Activated CD4-positive, alpha-beta memory T cell treated with anti-CD3 and anti-CD28 coated beads for 36 hours (primary cell): ENCODE measurements at places on chromosomes 6 and 20. TPM values are rescaled to one million over a fixed set of nuclear protein-coding genes. Genes with fewer than 3 reads are reported as not detected.
A peak's percentile ranks its signal among the peaks of the same experiment; 100 is the strongest.

- H3K36me3 ChIP-seq: peaks cover 18% of the 10 kb centered on the region
- H3K4me3 ChIP-seq: no peak overlapping the region
- no peak for DNase-seq
- H3K27ac ChIP-seq: no peak overlapping the region
- H3K27me3 ChIP-seq: no peaks in the 10 kb centered on the region
- H3K4me1 ChIP-seq: peaks cover 35% of the 10 kb centered on the region
Observed at GRCh38 chr20:20450521-20450920, 82.6 kb downstream of the INSM1 start.

DNA sequence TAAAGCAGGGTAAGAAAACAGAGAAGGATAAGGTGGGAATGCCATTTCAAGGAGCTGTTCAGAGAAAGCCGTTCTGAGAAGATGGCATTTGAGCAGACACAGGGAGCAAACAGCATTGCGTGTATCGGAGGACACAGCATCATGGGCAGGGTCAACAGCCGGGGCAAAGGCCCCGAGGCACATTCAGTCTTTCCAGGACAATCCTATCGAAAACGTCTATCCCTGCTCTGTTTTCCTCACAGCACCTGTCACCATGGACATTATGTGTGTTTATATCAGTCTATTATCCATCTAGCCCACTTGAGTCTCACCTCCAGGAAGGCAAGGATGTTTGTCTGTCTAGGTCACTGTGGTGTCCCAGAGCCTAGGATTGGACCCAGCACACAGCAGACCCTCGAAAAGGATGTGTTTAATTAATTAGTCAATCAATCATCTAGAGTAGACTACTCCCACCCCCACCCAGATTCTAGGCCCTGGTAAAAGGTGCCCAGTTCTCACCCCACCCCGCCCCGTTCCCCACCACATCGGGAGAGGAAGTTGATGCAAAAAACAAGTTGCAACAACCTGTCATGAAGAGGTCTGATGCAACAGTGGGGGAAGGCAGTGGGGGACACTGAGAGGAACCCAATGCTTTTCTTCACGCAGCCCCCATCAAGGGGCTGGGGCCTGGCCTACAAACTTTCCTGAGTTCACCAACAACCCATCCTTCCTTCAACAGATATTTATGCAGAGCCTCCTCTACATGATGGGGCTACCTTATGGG lies 66.6 kb downstream of the PREX1 start:
- H3K27me3 ChIP-seq: no peaks in the 10 kb centered on the region
- peaks cover 86% of the 10 kb centered on the region for H3K4me1 ChIP-seq
- H3K36me3 ChIP-seq: peaks cover 27% of the 10 kb centered on the region
- H3K27ac ChIP-seq: peak overlapping the region; percentile 97

DNA sequence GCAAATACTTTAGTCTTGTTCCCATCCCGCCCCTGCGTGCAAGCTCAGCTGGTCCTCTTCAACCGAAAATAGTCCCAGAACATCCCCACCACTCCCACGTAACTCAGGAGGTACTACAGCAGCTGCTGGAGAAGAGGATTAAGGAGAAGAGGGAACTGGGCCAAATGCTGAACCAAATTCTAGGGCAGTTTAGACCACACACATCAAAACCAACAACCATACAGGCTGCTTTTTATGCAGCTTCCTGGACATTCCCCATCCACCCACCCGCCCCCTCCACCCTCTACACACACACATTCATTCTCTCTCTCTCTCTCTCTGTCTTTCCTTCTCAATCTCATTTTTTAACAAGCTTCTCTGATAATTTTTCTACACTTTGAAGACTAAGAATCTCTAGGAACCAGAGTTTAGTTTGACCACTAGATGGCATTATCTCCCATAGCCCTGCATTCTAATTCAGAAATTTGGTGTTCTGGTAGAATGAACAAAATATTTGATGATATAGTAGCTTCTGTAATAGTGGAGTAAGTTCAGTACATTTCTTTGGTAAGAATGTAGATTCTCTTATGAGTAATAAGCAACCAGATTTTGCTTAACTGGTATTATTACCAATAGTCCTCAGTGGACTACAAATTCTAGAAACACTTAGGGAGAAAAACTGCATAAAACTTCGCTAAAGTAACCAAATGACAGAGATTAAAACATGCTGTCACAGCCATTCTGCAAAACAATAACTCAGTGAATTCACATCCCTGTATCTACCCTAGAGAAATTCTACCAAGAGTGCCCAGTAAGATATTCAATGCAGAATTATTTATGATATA lies 52.1 kb upstream of the BEND6 start:
- H3K27ac ChIP-seq: no peak overlapping the region
- H3K36me3 ChIP-seq: no peaks in the 10 kb centered on the region
- no peaks in the 10 kb centered on the region for H3K4me1 ChIP-seq
- H3K27me3 ChIP-seq: peaks cover 13% of the 10 kb centered on the region

GRCh38 chr6:154395316-154395715 lies 38.7 kb upstream of the IPCEF1 start:
- H3K27ac ChIP-seq: no peak overlapping the region
- DNase-seq: no peak
- H3K36me3 ChIP-seq: no peaks in the 10 kb centered on the region
- peaks cover 15% of the 10 kb centered on the region for H3K27me3 ChIP-seq

GRCh38 chr20:16434062-16434664 lies 139.1 kb downstream of the KIF16B start:
- peaks cover 13% of the 10 kb centered on the region for H3K36me3 ChIP-seq
- no peaks in the 10 kb centered on the region for H3K27me3 ChIP-seq
- H3K27ac ChIP-seq: no peak overlapping the region
- no peak overlapping the region for H3K4me3 ChIP-seq
- no peaks in the 10 kb centered on the region for H3K4me1 ChIP-seq

DNA sequence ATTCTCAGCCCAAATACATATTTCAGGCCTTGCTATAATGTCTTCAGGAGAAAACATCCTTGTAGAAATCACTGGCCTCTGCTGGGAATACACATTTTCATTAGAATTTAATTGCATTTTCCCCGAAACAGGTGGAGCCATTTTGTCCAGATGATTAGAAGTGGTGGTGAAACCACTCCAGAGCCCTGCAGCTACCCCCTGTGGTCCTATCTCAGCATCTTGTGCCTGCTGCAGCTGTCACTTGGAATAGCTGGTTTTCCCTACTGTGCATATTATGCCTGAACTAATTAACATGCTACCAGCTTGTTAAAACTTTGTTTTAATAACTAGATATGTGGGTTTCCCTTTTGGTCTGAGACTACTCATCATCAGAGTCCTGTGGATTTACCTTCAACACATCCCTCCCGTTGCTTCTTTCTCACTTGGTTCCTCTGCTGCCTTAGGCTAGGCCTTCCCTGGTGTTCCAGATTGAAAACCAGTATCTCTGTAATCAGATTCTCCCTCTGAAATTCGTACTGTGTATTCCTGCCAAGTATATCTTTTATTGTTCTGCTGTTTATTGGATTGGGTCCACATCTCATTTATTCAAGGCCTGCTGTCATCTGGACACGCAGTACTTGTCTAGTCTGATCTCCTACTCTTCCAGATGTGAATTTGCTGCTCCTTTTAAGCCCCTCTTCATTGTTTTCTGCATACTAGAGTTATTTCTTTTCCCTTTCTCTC lies 15.2 kb downstream of the DNAH8 start:
- no peaks in the 10 kb centered on the region for H3K36me3 ChIP-seq
- H3K27ac ChIP-seq: no peak overlapping the region
- peaks cover 6% of the 10 kb centered on the region for H3K27me3 ChIP-seq

GRCh38 chr6:92132957-92133356 lies 1286.4 kb downstream of the EPHA7 start:
- H3K27me3 ChIP-seq: no peaks in the 10 kb centered on the region
- H3K4me1 ChIP-seq: no peaks in the 10 kb centered on the region
- no peak for DNase-seq
- H3K36me3 ChIP-seq: no peaks in the 10 kb centered on the region
- H3K27ac ChIP-seq: no peak overlapping the region

DNA sequence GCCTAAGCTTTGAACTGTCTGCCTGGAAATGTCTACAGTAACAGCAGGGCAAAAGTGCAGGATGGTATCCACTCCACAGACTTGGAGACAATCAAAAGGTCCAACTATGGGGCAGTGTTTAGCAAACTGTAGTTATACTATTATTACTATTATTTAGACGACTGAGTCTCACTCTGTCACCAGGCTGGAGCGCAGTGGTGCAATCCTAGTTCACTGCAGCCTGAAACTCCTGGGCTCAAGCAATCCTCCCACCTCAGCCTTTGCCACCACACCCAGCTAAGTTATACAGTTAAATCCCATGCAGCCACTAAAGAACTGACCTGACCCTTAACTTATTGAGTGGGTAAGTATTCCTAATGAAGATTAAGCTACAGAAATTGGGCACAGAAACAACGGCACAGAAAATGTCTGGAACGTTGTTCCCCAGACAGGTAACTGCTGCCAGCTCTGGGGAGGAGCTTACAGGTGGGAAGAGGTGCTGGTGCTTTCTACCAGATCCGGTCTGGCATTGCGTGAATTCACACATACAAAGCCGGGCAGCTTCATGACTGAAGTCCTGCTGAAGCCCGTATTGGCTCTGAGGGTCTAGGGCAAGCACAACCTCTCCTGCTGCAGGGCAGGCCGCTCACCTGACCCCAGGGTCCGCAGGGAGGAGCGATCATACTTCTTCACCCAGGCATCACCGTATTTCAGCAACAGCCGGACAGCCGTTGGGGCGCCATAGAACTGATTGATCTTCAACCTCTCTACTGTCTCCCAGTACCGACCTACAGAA lies 27.0 kb upstream of the APMAP start:
- H3K4me1 ChIP-seq: no peaks in the 10 kb centered on the region
- peaks cover 3% of the 10 kb centered on the region for H3K36me3 ChIP-seq
- no peaks in the 10 kb centered on the region for H3K27me3 ChIP-seq
- H3K4me3 ChIP-seq: no peak overlapping the region
- DNase-seq: no peak

DNA sequence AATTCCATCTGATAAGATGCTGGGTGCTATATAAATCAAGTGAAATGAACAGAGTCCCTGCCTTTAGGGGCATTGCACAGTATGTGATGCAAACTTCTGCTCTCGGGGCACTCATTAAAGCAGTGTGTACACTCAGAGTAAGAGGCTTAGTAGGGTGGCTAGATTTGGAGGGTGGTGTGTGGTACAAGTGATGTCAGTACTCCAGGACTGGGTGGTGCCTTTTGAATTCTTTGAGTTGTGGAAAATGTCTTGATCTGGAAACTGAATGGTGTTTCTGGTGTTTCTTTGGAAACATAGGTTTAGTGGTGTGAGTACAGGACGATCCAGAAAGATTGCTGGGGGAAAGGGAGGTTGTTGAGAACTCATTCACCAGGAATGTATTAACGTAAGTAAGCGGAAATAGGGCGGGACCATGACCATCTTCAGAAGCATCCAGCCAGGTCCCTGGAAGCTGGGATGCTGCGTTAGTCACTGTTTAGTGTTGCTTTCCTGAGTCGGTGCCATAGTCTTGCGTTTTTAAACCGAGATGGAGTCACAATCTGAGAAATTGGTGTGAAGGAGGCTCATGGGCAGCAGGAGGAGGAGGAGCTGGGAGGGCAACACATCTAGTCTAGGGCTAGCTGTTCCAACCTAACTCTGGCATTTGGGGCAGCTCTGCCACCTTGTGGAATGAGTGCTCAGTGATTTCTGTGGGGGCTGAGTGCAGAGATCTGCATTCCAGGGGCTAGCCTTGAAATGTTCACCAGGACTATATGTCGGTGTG lies 70.3 kb downstream of the SCAND1 start:
- no peaks in the 10 kb centered on the region for H3K36me3 ChIP-seq
- H3K27ac ChIP-seq: no peak overlapping the region
- H3K4me1 ChIP-seq: peaks cover 8% of the 10 kb centered on the region
- no peak overlapping the region for H3K4me3 ChIP-seq
- peak; percentile 75 for DNase-seq
- H3K27me3 ChIP-seq: no peaks in the 10 kb centered on the region

DNA sequence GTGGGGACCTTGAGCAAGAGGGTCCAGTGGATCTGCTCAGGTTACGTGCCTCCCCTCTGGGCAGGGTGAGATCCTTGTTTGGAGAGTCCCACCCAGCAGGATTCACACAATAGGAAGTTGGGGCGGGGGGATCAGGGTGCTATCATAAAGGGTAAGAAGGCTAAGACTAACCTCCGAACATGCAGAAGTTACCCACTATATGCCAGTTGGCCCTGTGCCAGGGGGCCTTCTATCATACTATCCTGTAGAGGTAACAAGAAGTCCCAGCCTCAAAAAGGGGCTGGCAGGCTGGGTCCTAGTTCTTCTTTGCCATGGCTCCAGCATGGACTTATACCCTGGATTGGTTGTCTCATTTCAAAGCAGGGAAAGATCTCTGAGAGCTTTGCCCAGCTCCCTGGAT lies 94.1 kb downstream of the CDH26 start:
- no peaks in the 10 kb centered on the region for H3K36me3 ChIP-seq
- no peaks in the 10 kb centered on the region for H3K27me3 ChIP-seq
- H3K4me3 ChIP-seq: no peak overlapping the region
- H3K27ac ChIP-seq: no peak overlapping the region
- DNase-seq: no peak
- peaks cover 28% of the 10 kb centered on the region for H3K4me1 ChIP-seq

GRCh38 chr20:46767127-46767761 lies 57.8 kb downstream of the SLC2A10 start:
- no peak overlapping the region for H3K4me3 ChIP-seq
- peak; percentile 16 for DNase-seq
- H3K4me1 ChIP-seq: no peaks in the 10 kb centered on the region
- no peaks in the 10 kb centered on the region for H3K36me3 ChIP-seq

DNA sequence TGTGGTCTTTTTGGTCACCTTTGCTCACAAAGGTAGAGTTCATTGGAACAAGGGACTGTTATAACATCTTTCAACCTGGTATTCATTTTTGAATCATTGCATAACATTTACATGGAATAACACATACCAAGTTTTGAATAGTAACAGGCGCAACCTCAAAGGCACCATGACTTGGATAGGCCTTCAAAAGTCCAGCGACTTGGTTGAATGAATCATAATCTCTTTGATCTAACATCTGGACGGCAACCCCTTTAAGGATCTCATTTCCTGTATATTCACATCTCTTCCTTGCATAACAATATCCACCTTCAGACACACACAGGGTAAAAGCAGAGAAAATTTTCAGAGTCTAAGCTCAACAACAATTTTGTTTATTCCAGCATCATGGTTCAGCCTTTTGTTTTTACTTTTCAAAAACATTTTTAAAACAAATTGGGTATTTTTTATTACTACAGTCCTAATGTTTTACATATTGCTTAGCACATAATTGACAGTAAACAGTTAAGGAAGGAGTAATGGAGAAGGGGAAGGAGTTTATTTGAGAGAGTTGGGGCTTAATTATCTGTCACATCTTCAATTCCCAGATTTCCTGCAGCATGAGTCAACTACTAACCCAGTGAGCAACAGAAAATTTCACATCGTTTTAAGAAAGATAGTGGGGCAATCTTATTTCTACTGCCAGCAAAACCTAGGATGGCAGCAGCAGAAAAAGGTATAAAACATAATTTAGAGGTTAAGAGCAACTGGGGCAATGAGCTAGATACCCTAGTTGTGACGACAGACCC lies 41.8 kb upstream of the F13A1 start:
- H3K36me3 ChIP-seq: no peaks in the 10 kb centered on the region
- H3K4me3 ChIP-seq: no peak overlapping the region
- no peak overlapping the region for H3K27ac ChIP-seq
- H3K4me1 ChIP-seq: no peaks in the 10 kb centered on the region
- no peak for DNase-seq

Gene ZNF311
- total RNA-seq: 0.99 TPM

Gene HCRTR2
- total RNA-seq: not detected

Gene GCLC
- total RNA-seq: 33.3 TPM

Gene UTRN
- total RNA-seq: 38.1 TPM

Gene BEND6
- total RNA-seq: not detected

Gene DSE
- total RNA-seq: 8.3 TPM
